ENCODE measurements at places on chromosomes 13 and 19.
A peak's percentile ranks its signal among the peaks of the same experiment; 100 is the strongest.

DNA sequence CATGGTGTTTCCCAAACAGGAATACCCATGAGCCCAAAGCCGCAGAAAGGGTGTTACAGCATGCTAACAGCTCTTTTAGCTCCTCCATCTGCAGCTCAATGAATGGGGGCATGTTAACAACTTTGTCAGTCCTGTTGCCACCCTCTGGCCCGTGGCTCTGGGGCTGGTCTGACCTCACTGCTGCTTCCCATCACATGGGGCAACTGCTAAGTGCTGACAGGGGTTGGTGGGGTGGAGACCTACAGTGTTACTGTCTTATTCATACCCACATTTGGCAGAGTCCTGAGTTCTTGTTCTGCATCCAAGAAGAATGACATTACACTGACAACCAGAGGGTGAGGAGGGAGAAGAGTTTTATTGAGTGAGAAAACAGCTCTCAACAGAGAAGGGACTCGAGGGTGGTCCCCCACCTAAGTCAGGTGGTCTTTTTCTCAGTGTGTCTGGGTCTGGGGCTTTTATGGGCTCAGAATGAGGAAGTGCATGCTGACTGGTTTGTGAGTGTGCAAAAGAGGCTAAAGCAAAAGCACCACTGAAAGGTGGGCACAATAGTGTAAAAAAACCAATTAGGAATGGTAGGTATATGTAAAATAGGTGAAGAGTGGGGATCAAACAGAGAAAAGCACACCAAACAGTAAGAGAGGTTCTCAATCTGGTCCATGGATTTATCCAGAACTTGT lies 1952.0 kb upstream of the PCDH20 start:
- DNase-seq, result no peak

DNA sequence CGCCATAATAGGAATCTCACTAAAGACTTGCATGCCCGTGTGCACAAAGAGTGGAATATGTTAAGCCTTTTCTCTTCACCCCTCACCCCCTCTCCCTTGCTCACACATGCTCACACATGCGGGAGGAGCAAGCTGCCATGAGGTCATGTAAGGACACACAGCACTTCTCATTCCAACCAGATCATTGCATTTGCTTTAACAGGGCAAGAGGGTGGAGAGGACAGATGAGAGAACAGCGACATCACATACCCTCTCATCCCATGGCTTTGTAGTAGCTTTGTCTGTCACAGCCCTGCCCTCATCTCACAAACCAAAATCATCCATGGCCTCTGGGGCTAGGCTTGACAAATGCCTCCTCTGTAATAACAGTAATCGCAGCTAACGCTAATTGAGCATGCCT lies 145.6 kb upstream of the FRY start:
- no peak for DNase-seq

DNA sequence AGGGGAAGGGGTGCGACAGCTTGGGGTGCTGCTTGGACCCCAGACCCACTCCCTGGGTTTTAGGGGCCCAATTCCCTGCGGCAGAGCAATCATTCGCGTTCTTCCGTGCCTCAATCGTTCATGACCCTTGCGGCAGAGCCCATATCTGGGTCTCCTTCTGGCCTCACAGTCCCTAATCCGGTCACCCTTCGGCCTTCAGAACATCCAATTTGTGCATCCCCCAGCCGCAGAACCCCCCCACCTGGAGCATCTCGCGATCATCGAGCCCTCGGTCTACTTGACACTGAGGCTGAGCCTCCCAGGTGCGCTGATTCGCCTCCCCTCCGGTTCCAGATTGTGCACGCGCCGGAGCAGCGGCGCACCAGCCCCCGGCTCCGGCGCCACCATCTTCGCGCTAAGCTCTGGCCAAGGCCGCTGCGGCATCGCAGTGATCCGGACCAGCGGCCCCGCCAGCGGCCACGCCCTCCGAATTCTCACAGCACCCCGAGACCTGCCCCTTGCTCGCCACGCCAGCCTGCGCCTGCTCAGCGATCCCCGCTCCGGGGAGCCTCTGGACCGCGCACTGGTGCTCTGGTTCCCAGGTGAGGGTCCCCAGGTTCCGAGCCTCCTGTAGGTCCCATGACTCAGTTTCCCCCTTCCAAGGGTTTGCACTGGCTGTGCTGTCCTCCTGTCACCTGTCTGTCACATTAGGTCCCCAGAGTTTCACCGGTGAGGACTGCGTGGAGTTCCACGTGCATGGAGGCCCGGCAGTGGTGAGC lies 501 bp downstream of the GTPBP3 start:
- peak; percentile 17 for DNase-seq

DNA sequence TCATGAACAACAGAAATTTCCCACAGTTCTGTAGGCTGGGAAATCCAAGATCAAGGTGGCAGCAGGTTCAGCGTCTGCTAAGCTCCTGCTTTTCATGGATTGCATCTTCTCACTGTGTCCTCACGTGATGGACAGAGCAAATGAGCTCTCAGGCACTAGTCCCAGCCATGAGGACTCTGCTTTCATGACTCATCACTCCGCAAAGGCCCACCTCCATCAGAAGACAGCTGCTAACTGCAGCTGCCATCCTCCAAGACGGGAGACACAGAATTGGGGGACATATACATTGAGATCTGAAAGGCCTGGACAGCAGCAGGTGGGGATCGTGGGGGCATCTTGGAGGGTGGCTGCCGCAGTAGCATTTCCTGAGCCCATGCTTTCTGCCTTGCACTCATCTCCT lies 44.4 kb upstream of the SPATA13 start:
- DNase-seq, result no peak

- no peak for DNase-seq
Measured at GRCh38 chr13:46866150-46866549, 30.7 kb downstream of the HTR2A start.

GRCh38 chr13:21047591-21048282 lies 13.6 kb downstream of the LATS2 start:
- no peak for DNase-seq

DNA sequence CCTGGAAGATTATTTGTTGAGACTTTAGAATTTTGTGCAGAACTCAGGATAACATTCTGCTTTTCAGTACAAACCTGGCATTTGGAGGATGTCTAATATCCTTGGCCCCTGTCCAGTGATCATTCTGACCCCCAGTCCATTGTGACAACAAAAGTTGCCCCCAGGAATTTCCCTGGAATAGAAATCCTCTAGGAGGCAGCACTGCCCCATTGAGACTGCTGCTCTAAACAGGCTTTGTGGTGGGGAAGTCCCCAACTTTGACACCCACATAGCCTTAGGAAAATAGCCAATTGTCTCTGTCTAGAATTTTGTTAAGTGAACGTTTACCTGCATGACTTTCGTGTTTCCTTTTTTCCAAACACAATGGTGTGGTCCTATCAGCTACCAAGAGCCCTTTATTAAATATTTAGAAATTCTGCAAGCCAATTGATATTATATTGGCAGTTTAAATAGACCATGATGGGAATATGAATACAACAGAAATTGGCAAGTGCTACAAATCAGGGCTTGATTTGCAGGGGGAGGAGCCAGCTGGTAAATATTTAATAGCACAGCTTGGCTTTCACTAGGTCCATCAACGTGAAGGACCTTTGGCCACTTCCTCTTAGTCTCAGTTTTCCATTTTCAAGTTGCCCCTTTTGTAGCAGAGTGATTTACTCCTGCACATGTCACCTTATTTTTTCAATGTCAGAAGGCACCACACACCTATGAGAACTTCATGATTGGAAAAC lies 451.7 kb downstream of the EFNB2 start:
- no peak for DNase-seq

GRCh38 chr13:28464861-28465460 lies 30.0 kb downstream of the FLT1 start:
- no peak for DNase-seq

DNA sequence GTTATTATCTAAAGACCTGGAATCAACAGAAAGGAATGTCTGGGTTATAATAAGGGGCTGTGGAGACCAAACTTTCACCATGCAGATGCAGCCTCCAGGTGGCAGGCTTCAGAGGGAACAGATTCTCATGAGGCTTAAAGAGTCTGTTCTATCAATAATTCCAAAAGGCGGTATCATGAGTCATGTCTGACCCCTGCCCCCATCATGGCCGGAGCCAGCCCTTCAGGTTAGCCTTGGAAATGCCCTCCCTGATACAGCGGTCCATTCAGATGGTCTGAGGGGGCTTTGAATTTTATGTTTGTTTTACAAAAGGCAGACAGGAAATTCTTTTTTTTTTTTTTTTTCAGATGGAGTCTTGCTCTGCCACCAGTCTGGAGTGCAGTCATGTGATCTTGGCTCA lies 21.7 kb upstream of the LAMP1 start:
- peak; percentile 17 for DNase-seq

DNA sequence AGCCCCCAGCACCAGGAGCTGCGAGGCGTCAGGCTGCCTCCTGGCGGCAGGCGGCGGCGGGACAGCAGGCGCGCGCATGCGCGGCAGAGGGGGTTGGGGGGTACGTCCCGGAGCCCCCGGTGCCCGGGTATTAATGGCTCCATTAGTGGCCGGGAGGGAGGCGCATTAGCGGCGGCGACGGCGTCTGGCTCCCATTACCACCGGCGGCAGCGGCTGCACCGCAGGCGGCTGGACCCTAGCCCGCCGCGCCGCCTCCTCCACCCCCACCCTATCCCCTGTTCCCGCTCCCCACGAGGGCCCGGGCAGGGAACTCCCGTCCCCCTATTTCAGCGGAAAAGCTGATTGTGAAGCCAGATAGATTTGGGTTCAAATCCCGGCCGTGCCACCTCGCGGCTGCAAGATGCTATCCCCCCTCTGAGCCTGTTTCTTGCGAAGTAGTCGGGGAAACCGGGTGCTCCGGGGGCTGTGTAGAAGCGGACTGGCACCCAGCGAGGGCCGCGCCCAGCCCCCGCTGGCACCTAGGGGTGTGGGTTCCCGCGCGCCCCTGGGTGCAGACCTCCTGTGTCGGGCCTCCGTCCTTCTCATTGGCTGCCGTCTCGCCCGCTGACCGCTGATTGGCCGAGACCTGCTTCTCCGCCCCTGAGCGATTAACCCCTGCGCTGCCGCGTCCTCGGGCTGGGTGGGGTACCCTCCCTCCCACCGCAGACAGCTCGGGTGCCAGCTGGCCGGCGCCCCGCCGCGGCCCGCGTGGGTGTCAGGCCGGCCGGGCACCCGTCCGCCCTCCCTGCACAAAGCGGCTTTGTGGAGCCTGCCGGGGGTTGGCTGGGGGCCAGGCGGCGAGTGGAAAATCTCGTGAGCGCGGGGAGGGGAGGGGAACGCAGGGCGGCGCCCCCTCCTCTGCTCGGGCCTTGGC lies 11.1 kb downstream of the CIC start:
- DNase-seq, result peak; percentile 83

GRCh38 chr13:67238277-67238859 lies 8.2 kb upstream of the PCDH9 start:
- DNase-seq, result no peak

GRCh38 chr13:69857183-69857821 lies 250.3 kb upstream of the ATXN8OS start:
- DNase-seq, result no peak

GRCh38 chr19:34145741-34146202 lies 26.5 kb upstream of the LSM14A start:
- DNase-seq, result peak; percentile 25

GRCh38 chr19:7292352-7292949 lies 1.8 kb downstream of the INSR start:
- no peak for DNase-seq

DNA sequence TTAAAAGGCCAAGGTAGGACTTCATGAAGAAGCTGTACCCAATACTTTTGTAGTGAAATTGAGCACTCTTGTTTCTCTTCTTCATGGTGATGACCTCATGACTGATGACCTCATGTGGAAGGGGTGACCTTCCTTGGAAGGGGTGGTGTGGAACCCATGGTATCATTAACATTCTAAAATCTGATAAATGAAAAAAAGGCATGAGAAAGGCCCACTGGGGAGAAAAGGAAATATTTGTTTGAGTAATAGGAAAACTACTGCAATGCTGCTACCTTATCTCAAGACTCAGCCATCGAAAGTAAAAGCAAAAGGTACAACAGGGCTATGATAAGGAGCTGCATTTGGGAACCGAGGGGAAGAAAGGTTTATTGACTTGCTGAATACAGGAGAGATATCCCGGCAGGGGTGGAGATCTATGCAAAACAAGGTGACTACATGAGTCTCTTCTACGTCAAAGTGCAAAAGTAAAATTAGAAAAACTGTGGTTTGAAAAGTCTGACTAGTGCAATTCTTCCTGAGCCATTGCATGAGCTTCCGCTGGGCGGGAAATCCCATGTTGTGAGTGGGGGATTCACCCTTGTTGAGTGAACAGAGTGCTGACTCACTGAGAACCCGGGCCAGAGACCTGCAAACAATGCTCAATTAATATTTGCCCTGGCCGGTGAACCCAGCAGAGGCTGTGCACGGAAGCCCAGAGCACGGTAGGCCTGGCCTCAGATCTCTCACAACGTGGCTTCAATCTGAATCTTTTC lies 138.9 kb upstream of the RFC3 start:
- peak; percentile 58 for DNase-seq

DNA sequence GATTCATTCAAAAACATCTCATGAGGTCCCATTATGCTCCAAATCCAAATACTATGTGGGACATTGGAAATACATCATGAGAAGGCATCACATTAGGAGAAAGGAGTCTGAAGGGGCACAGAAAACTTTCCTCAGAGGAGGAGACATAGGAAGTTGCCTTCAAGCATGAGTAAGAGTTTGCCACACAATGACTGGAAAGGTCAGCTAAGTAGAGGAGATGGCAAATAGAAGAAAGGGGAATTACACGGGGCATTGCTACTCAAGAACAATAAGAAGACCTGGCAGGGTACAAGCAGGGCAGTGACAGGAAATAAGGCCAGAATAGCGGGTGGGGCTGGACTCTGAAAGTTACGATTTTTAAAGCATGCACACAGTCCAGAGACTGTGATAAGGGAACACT lies 231.6 kb downstream of the SPRY2 start:
- DNase-seq, result no peak
